DMS79 treated with DMSO at 0.1 percent for 48 hours (cell line): ENCODE measurements at places on chromosomes 6 and 20.

- no peak for DNase-seq
Observed at GRCh38 chr6:113683968-113684367, 173.2 kb upstream of the MARCKS start.

GRCh38 chr6:34148631-34149451, 3.0 kb upstream of the GRM4 start:
- DNase-seq, result no peak

GRCh38 chr6:15620611-15621010, 42.2 kb downstream of the DTNBP1 start:
- peak; percentile 24 for DNase-seq

DNA sequence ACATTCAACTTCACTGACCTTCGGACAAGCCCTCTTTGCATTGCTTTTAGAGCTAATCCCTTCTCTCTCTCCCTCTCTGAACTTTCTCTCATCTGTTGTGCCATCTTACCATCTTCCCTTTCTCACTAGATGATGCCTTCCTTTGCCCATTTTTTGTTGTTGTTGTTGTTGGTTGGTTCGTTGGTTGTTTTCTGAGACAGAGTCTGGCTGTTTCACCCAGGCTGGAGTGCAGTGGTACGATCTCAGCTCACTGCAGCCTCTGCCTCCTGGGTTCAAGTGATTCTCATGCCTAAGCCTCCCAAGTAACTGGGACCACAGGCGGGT, 18.8 kb downstream of the MAP3K5 start:
- DNase-seq, result no peak

GRCh38 chr6:90295854-90296340, 746 bp downstream of the BACH2 start:
- peak; percentile 44 for DNase-seq

- DNase-seq, result no peak
Observed at GRCh38 chr6:151376440-151376839, 14.9 kb downstream of the ZBTB2 start.

DNA sequence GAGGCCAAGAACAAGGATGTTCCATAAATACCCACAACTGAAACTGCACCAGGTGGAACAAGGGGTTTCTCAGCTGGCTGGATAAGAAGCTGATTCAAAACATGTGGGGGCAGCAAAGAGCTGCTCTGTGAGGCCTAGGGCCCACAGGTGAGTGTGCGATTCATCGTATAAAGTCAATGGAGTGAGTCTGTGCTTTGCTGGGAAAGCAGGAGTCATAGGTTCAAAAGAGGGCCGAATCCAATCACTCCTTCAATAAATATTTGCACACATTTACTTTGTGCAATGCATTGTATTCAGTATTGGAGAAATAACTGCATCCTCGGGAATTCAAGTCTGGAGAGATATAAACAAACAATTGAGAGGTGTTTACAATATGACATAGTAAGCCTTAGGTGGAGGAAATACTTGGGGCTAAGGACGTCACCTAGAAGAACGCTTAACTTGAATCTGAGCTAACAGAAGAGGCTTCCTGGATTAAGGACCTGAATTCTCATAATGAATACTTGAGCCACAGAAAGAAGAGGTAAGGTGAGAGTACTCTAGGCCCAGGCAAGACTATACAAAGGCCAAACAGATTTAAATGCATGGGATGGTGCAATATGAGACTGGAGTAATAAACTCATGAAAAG, 83.7 kb upstream of the TMEM30A start:
- no peak for DNase-seq
